ENCODE measurements at places on chromosomes 5 and 9.
A peak's percentile ranks its signal among the peaks of the same experiment; 100 is the strongest.

- no peak for DNase-seq
Observed at GRCh38 chr9:105859428-105860091, 165.2 kb downstream of the TMEM38B start.

DNA sequence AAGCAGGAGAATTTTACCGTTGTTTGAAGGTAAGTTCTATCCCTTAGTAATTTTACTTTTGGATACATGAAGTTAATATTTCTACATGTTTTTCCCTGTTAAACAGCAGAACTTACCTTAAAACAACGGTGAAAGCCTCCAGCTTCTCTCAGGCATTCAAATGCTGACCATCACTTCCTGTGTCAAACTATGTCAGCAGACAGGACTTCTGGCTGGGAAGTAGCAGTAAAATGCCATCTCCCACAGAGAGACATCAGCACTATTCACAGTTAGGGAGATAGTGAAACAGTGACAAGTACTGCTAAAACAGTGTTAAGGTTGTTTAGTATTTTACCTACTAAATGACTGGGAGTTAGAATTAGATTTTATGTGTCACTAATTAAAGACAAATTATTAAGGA lies 34.2 kb upstream of the GOLGA1 start:
- DNase-seq = no peak

- DNase-seq = no peak
Observed at GRCh38 chr5:75021219-75021618, 31.1 kb downstream of the GCNT4 start.

- DNase-seq = no peak
Observed at GRCh38 chr9:111975709-111976108, 79.1 kb downstream of the UGCG start.

GRCh38 chr5:154110716-154111115 lies 71.9 kb downstream of the MFAP3 start:
- peak; percentile 65 for DNase-seq

GRCh38 chr5:146718609-146719008 lies 159.9 kb downstream of the PPP2R2B start:
- no peak for DNase-seq

DNA sequence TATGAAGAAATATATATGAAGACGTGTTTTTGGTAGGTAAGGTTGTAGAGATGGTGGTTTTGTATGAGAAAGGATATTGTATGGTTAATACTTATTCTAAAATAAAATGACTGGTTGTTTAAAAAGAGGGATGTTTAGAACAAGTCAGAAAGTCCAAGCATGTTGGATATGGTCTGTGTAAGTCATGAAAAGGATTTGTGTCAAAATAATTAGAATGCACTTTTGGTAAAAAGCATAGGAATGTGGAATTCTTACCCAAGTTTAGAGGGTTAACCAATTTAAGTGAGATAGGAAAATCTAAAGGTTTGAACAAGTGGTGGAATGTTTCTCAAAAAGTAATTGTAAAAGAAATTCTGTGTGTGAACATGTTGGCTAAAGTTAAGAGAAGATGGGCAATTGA lies 1556.5 kb upstream of the C9orf72 start:
- no peak for DNase-seq

DNA sequence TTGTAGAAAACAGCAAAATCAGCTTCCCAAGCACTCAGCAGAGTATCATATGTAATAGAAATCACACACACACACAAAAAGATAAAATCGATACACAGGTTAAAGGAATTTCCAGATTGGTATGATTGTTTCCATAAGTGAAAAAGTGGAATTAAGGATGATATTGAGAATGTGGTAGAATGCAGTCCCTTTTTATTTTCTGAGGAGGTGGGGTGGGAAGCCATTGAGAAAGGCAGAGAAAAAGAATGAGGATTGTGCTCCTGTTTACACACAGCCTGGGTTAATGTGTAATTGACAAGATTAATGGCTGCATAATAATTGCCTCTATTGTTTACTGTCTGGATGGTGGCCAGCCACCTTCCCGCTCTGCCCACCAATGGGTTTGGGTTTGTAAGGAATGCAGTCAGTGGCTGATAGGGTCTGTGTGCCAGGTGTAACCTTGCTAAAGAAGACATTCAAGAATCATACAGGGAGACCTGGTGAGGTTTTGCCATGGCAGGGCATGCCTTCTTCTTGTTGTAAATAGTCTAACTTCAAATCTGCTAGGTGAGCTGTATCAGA lies 177.2 kb upstream of the MAP3K1 start:
- DNase-seq = no peak

DNA sequence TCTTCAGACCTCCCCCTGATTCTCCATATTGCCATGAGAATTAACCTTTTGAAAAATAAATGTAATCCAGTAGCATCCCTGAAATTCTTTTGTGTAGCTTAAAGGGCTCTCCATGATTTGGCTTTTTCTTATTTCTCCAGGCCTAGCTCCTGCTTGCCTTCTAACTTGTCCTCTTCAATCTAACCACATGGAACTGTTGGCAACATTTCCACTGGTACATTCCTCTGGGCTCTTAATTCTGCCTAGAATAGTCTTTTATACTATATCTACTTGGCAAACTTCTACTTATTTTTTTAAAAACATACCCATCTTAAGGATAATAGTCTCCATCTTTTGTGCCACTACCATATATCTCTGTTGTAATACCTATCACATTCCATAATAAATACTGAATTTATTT lies 54.1 kb downstream of the GNG10 start:
- no peak for DNase-seq

- DNase-seq = no peak
Observed at GRCh38 chr5:143796125-143796524, 15.8 kb upstream of the HMHB1 start.

DNA sequence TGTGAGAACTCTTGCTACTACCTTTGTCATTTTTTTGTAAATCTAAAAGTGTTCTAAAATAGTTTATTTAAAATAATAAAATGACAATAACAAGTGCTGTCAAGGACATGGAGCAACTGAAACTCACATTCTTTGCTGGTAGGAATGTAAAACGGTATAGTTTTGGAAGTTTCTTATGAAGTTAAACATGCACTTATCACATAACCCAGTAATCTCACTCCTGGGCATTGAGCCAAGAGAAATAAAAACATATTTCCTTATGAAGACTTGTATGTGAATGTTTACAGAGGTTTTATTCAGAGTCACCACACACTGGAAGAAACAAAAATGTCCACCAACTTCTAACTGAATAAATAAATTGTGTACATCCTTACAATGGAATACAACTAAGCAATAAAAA lies 46.0 kb upstream of the COL15A1 start:
- DNase-seq = no peak

DNA sequence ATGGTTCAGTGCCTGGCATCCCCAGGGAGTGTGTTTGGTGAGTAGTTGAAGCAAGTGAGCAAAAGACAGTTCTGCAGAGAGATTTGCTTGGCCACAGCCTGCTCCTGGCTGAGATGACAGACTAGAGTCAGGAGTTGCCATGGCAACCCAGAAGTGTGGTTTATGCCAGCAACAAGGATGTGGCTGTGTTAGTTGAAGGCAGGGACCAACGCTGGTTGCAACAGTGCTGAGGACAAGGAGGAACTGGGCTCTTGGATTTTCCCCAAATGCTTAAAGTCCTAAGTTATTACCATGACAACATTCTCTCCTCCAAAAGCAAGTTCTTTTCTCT lies 2.7 kb downstream of the NXNL2 start:
- peak; percentile 88 for DNase-seq

DNA sequence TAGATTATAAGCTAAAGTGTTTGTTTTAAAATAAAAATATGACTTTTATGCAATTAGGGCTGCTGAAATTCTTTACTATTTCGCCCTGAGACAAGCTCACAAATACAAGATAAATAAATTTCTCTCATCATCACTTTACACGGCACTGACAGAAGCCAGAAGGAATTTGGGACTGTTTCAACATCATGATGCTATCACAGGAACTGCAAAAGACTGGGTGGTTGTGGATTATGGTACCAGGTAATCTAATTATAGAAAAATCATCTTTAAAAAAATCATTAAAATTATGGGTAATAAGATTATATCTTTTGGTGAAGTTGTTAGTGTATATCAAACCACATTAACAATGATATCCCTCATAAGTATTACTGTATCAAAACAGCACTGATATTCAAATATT lies 95.0 kb downstream of the MAN2A1 start:
- DNase-seq = no peak

DNA sequence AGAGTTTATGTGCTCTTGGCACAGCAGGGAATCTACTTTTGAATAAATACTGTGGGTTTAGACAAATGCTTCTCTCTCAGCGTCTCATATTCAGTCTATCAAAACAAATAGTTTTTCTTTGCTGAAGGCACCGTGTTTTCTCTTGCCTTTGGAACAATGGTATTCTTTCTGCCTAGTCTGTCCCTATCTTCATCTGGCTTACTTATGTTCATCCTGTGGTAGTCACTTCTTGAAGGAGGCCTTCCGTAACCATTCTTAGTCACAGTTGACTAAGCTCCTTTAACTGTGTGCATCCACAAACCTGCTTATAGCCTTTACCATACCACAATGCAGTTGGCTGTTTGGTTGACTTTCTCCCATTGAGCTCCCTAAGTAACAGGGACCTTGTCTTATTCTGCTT lies 45.9 kb downstream of the LARP1 start:
- DNase-seq = no peak

DNA sequence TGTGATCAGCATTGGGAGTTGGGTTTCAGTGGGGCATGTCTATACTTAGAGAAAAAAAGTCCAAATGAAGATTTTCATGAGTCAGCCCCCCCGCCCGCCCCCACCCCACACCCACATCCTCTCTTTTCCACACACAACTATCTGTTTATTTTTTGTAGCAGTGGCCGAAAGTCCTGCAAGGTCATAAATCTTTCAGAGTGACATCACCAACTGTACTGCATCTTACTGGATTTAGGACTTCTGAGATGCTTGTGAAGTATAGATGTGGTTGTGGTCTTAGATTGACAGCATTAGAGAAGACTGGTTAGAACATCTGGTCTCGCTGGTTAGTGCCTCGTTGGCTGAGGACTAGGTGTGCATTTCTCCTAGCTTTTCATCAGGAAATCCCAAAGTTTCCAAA lies 7.3 kb upstream of the ROPN1L start:
- no peak for DNase-seq

- DNase-seq = no peak
Observed at GRCh38 chr9:136243631-136244030, 2.0 kb downstream of the QSOX2 start.

DNA sequence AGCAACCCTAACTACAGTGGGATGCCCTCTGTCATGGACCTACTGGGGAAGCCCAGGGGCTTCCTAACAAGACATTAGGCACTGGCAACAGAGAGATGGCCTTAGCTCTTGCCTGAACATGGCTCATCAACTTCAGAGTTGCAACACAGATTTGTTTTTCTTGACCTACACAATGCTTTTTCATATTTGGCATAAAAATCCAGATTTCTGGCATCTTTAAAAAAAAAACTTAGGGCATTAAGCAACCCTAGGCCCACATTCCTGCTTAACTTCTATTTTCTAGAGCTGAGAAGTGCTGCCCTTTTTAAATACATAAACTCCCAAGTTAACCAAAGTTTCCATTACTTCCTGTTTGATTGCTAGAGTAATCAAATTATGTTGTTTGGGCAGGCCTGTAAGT lies 8.0 kb downstream of the GRIA1 start:
- no peak for DNase-seq

DNA sequence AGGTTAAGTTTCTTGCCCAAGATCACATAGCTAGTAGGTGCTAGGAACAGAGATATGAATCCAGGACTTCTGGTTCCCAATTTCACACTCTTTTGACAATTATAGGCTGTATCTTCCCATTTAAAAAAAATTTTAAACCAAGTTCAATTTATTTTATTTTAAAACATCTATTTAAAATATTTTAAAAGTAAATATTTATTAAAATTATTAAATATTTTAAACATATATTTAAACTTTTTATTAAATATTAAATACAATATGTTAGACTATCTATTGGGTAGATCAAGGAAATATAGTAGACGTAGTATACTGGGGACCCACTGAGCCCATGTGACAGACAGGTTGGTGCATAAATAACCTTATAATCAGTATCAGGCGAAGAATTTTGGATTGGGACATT lies 54.8 kb downstream of the GLRA1 start:
- no peak for DNase-seq

GRCh38 chr5:75668977-75669689 lies 48.1 kb downstream of the POC5 start:
- DNase-seq = no peak

DNA sequence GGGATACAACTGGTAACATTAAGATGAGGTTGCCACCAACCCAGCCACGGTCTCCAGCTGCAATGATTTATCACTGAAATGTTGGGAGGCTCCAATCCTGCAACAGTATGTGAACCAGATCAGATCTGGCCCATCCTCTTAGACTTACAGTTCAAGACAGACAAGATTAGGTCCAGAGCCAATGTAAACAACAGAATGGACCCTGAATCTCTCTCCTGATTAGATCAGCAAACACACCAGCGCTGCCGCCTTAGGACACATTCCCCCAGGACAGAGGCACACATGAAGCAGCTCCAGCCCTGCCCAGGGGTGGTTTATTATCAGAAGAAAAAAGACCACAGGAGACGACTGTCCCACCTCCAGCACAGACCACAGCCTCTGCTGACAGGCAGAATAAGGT lies 82.1 kb downstream of the SLIT3 start:
- DNase-seq = no peak

GRCh38 chr9:2241836-2242741 lies 226.9 kb downstream of the SMARCA2 start:
- DNase-seq = peak; percentile 81

- DNase-seq = no peak
Observed at GRCh38 chr5:108615216-108615615, 132.5 kb upstream of the FER start.

GRCh38 chr9:34446468-34446891 lies 11.9 kb downstream of the FAM219A start:
- peak; percentile 51 for DNase-seq

DNA sequence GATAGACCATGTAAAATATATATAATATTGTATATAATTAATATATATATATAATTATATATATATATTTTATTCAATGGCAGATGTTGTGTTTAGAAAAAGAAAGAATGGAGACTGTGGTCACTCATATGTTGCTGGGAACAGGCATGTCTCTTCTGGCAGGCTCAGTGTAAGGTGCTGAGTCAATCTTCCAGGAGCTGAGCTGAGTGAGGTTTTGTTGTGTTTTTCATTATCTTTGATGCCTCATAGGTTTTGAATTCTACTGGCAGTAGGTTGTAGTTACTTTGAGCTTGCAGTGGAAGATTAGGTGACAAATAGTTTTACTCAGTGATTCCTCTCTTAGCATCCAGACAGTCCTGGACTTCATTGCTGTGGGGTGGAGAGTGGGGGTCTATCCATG lies 561.3 kb downstream of the IRX1 start:
- no peak for DNase-seq

All from AG08395 (cell line).